ENCODE measurements at places on chromosomes 7 and 10. TPM values are rescaled to one million over a fixed set of nuclear protein-coding genes. Genes with fewer than 3 reads are reported as not detected.

DNA sequence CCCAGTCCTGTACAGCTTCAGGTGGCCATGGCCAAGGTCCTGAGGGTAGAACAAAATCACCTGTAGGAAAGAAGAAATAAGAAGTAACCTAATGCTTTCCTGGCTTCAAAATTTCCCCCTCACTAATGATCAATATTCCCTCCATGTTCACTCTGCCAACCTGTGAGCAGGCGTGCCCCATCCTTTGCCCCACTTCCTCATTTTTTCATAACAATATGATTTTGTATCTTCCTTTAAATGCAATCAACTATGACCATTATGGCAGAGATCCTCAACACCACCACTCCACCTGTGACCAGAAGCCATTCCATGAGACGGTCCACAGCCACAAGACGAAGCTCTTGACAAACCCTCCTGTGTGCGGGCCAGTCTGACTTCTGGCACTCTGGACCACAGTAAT lies 7.0 kb downstream of the MSS51 start:
- no peak for DNase-seq

GRCh38 chr7:38147005-38147404 lies 31.0 kb upstream of the STARD3NL start:
- no peak for DNase-seq

DNA sequence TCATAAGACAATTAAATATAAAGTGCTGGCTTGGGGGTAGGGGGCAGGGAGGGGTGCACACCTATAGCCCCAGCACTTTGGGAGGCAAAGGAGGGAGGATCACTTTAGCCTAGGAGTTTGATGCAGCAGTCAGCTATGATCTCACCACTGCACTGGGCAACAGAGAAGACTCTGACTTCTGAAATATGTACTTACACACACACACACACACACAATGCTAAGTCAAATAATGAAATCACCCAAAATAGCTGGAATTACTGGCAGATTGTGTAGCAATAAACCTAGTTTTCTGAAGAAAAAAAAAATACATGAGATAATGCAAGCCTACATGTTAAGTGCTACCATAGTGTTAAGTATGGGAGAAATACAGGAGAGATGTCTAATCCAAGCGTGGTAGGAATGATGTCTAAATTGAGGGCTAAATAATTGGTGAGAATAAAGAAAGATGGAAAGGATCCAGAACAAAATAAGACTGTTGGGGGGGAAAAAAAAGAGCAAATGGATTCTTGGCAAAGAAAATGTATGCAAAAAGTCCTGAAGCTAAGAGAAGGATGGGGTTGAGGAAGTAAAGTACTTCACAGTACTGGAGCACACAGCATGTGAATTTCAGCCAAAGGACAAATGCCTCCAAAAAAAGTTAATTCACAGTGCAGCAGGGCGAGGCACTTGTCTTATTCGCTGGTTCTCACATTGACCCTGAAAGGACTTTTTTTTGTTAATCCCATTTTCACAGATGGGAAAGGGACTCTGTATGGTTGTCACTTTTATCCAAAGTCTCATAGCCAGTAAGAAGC lies 73.9 kb downstream of the IGF2BP3 start:
- DNase-seq = no peak

DNA sequence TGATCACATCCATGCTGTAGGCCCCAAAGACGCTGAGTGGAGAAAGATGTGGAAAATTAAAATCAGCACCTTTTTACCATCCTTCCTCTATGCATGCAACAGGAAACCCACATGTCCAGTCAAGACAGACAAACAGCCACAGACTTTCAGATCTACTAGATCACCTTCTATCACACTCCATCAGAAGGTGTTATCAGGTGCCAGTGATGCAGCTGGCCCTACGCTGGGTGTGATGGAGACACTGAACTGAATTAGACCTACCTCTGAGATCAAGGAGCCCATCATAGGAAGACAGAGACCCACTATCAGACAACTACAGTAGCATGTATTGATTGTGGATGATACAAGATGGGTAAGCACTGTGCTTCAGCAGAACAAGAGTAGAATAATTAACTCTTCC lies 15.5 kb downstream of the CYP3A4 start:
- DNase-seq = no peak

DNA sequence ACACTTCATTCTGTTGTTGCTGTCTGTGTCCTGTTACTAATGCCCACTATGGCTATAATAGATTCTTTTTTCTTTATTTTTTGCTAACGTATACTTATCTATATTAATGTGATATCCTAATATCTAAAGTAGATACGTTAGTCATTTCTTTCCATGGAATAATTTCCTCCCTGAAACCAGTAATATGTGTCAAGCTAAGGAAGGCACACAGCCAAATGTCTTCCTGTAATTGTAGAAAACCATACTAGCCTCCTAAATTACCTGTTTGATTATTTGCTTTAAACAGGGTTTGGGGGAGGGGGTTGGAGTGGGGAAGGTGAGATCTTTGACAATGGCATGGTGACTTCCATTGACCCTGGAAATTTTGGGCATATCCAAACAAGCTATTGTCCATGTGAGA lies 56.4 kb downstream of the THNSL1 start:
- no peak for DNase-seq

DNA sequence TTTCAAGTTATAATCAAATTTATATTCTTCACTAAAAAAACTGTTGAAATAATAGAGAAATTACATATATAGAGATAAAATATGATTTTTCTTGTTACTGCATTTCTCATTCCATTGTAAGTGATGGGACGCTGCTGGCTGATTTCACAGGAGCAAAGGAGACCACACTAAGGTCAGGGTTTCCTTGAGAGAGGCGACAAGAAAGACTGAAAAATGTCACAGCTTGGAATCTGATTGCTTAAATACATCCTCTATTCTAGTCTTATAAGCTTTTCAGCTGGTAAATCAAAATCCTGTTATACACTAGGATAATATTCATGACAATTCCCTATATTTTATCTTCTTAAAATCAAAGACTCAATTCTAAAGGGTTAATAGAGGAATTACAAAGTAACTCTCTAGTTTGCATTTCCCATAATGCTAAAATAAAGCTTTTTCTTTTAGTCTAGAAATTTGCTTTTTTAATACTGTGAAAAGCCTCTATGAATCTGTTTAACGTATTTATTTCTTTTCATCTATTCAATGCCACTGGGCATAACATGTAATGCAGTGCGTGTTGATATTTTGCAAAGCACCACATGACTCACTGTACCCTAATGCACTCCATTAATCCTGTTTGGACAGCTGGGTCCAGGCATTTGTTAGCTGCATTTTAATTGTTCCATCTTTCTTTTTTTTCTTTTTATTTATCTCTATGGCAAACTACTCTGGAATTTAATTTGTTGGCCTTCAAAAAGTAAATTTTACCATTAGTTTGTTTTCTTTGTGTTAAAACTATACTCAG lies 81.7 kb downstream of the RNF32 start:
- DNase-seq = no peak

The AMZ1 gene
- 3.3 TPM for polyA plus RNA-seq

- DNase-seq = peak; percentile 32
Observed at GRCh38 chr7:74092964-74093471, 9.4 kb downstream of the LIMK1 start.

DNA sequence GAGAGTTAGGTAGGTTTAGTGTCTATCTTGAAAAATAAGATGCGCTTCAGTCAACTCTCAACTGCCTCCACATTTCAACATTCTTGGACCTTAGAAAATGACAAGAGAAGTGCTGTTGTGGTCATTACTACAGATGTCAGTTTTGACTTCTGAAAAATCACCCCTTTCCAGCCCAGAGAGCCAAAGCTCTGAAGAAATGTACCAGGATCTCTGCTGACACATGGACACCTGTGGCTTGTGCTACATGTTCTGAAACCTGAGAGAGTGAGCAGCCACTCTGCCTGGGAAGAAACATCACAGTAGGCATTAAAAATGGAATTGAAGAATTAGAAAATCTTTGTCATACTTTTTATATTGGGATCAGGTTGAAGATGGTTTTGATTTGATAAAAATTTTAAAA lies 35.9 kb upstream of the FEZF1 start:
- DNase-seq = no peak

DNA sequence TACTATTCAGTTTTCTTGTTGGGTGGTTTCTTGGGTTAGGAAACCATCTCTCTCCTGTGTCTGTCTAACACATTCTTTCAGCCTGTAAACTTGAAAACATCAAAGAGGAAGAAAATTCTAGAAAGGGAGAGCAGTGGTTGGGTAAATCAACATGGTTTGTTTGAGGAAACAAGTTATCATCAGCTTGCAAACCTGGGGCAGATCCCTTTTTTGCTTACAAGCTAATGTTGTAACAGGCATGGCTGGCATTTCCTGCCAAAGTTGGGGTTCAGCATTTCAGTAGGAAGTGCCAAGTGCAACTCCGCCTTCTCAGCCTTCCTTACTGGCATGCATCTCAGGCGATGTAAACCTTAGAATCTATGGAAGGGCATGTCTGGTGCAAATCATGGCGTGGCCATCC lies 112.6 kb downstream of the EEPD1 start:
- no peak for DNase-seq

The MCMBP gene
- polyA plus RNA-seq = 77.0 TPM

DNA sequence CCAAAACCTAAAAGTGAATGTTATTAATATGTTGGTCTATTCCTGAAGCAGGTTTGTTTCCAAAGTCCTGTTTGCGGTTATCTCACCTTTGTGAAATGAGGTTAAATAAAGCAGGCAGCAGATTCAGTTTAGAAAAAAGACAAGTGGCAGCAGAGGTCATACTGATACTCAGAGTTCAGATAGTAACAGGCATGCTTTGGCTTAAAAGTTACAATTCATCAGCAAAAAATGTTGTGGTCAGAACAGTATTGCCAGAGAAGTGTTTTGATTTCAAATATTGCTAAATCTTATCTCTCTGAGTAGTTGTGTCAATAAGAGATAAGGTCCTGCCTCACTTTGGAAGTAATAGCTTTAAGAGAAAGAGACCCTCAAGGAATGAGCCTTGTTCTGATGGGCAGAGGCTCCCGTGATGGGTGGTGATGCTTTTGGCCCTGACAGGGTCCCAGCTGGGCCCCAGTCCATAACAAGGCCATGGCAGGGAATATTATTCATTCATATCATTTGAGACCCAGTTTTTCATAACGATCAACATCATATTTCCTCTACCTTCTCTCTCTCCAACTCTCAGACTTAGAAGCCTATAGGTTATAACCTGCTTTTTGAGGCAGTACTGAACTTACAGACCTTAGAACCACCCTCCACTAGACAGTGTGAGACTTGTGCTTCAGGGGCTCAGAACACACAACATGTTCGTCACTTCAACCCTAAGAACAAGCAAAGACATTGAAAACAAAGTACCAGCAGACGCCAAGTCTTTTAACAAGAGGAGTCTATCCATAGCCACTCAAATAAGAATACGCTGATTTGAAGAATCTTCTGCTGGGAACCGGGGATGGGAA lies 58.5 kb upstream of the AHR start:
- no peak for DNase-seq

GRCh38 chr10:125567529-125567928 lies 115.4 kb downstream of the TEX36 start:
- no peak for DNase-seq

DNA sequence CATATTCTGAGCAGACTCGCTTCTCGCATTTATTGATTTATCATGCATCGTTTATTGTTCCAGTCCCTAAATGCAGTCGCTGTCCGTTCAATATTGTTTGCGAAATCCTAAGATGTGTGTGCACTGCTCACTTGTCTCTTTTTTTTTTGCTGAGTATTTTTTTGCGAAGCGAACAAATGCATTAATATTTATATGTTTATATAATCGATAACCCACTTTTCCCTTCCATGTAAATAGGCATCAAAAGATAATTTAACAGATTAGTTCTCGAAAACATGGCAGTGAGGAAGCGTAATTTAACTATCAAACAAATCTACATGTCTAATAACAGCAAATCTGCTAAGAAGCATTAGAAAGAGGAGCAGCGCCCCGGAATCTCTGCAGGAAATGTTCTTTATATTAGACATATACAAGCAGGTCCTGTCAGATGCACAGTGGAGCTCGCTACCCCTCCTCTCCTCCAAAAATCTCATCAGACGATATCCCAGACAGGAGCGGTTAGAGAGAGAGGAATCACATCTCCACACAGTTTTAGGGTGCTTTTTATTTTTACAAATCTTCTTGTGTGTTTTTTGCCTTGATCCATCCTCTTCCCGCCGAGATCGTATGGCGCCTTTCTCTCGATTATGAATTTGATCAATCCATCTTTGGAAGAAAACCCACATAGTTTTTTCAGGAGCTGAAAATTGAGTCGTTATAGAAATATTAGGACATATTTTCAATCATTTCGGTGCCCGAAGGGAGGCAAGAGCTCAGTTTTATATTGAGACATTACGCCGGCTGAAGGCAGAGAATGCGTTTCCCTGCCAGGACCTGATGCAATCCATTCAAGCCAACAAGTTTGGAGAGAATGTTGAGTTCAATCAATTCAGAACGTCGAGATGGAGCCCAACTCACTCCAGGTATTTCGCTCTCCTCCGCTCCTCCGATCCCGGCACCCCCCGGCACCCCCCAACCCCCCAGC lies at the start of gene ARID5B:
Gene ARID5B, plus strand, starts transcription at position 871 of the 964 bp plus-strand sequence. Its CDS starts 11 bp downstream, at position 882.
- peak; percentile 58 for DNase-seq

- no peak for DNase-seq
Observed at GRCh38 chr7:121000081-121000983, 11.8 kb downstream of the CPED1 start.

The NEUROD6 gene
- polyA plus RNA-seq = not detected

- no peak for DNase-seq
Observed at GRCh38 chr7:92987095-92987494, 130.7 kb downstream of the SAMD9 start.

GRCh38 chr10:488933-489215 lies 200.6 kb downstream of the DIP2C start:
- no peak for DNase-seq

The GRM8 gene
- not detected for polyA plus RNA-seq

The OPN4 gene
- polyA plus RNA-seq = not detected

- DNase-seq = no peak
Observed at GRCh38 chr10:99224766-99225165, 10.9 kb downstream of the HPSE2 start.

DNA sequence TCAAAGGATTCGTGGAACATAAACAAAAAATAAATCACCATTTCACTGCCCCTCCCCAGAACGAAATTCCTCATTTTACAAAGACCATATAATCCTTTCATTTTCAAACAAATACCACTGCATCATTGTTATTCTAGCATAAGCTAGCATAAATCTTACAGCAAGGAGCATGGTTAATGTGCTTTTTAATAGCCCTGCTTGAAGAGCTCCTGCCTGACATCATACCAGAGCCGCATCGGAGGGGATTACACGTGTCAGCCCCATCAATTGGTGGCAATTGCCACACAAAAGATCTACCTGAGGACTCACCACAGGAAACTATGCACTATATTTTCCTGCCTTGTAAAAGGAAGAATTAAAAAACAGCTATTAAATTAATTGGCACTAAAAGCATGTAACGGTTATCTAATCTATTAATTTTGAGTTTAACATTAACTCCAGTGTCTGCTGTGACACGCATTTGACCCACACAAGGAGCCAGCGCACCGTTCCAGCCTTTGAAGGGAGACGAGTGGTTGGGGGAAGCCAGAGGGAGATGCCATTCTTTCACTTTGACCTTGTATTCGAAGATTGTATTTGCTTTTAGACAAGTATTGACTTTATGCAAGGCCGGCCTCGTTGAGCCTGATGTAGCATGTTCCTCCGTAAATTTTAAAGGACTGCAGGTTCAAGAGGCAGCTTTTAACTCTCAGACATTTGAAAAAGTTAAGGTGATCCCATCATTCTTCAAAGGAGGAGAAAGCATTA lies 261.1 kb upstream of the RNF32 start:
- DNase-seq = no peak

The AKR1D1 gene
- not detected for polyA plus RNA-seq
